ENCODE measurements at places on chromosomes 12 and 14.

DNA sequence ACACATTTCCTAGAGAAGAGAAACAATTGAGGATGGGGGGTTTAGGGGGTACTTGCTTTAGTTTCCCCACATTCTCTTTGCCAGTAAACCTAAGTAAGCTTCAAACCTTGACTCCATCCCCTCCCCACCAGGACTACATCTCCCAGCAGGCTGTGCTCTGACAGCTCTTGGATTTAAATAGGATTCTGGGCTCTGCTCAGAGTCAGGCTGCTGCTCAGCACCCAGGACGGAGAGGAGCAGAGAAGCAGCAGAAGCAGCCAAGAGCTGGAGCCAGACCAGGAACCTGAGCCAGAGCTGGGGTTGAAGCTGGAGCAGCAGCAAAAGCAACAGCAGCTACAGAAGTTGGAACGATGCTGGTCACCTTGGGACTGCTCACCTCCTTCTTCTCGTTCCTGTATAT lies 20.6 kb downstream of the RDH12 start:
- no peak for DNase-seq

- no peak for DNase-seq
Observed at GRCh38 chr12:128140551-128140950, 126.4 kb upstream of the TMEM132C start.

DNA sequence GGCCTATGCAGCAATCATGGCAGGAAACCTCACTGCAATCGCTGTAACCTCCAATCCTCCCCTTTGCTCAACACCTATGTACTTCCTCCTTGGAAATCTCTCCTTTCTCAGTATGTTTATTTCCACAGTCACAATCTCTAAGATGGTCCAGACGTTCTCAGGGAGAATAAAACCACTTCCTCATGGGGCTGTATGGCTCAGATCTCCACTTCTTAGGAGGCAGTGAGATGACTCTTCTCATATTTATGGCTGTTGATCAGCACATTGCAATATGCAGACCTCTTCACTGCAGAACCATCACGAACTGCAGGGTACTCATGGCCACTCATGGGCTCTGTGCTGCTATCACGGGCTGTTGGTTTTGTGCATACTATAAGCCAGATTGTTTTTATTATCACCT lies 17.1 kb upstream of the OR4K17 start:
- DNase-seq, result no peak

DNA sequence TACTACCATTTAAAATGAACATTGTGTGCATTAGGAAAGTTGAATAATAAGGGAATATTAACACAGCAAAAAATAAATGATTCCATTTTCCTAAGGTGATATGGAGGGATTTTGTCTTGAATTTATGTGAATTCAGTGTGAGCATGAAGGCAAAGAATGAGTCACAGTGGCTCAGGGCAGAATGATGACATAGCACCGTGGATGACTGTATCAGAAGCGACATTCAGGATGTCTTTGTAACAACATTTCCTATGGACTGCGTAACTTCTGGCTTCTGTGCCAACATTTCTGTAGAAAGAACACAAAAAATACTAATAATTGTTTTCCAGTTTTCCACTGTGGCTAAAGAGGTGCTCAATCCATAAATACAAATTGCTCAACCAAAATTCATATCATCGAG lies 54.6 kb downstream of the TTC8 start:
- no peak for DNase-seq

DNA sequence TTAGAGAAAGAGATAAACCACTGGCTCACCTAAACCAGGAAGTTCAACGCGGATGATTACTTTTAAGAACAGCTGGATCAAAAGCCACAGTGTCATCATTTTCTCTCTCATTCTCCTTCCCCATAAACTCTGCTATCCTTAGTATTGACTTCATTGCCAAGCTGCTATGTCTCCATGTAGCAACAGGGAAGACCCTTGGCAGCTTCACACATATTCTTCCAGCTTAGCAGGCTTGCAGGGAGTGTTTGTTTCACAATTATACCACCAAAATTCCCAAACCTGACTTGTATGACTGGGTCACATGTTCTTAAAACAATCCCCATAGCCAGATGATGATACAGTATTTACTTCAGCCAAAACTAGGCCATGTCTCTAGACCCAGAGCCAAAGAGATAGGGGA lies 235.5 kb downstream of the PAWR start:
- DNase-seq, result no peak

DNA sequence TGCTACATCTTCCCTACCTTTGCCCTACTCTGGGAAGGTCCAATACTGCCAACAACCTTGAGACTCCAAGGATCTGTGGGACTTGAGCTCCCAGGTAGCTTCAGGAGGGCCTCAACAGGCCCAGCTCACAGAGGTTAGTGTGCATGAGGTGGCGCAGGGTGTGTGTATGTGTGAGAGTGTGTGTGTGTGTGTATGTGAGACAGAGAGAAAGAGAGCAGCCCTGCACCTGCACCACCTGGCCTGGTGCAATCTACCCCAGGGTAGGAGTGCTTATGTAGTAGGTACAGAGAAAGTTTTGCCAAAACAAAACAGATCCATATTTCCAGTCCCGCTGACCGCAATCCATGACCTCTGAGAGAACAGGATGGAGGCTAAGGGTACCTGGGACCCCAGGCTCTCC lies 24.6 kb downstream of the TMEM229B start:
- no peak for DNase-seq

DNA sequence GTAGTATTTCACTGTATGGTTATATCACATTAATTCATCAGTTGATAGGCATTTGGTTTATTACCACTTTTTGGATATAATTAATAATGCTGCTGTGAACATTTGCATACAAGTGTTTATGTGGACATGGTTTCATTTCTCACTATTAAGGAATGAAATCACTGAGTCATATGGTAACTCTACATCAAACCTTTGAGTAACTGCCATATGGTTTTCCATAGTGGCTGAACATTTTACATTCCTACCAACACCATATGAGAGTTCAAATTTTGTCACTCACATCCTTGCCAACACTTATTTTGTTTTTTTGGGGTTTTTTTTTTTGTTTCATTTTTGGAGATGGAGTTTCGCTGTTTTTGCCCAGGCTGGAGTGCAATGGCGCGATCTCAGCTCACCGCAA lies 30.2 kb upstream of the EAPP start:
- DNase-seq, result no peak

DNA sequence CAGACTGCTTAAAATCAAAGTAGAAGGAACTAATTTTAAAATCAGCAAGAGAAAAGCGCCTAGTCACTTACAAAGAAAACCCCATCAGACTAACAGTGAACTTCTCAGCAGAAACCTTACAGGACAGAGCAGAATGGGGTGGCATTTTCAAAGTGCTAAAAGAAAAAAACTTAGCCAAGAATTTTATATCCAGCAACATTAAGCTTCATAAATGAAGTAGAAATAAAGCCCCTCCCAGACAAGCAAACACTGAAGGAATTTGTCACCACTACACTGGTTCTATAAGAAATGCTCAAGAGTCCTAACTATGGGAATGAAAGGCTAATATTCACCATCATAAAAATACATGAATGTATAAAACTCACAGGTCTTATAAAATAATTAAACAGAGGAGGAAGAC lies 6.4 kb upstream of the ZNF268 start:
- no peak for DNase-seq

DNA sequence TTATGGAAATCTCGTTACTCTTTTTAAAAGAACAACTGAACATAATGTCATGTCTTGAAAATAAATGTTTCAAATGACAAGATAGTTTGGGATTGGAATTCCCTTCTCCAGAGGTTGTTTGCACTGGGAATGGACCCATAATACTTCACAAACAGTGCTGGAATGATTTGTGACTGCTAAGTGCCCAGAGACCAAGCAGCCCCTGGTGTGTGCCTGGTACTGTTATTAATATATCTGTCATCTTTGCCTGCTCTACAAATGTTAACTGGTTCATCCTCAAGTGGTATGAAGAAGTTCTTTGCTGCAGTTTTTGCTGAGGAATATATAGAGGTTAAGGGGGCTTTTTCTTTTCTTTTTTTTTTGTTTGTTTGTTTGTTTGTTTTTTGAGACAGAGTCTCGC lies 64.9 kb upstream of the DACT1 start:
- DNase-seq, result no peak

GRCh38 chr12:131834798-131835615 lies 6.8 kb downstream of the MMP17 start:
- DNase-seq, result no peak

GRCh38 chr14:28468191-28469151 lies 298.1 kb upstream of the FOXG1 start:
- no peak for DNase-seq

GRCh38 chr14:49640540-49641417 lies 5.7 kb upstream of the DNAAF2 start:
- DNase-seq, result no peak

GRCh38 chr12:128940974-128941373 lies 87.7 kb downstream of the GLT1D1 start:
- no peak for DNase-seq

- peak; percentile 88 for DNase-seq
Observed at GRCh38 chr12:95820096-95820703, 29.6 kb upstream of the NTN4 start.

GRCh38 chr12:124663206-124663605 lies 95.8 kb upstream of the NCOR2 start:
- no peak for DNase-seq

GRCh38 chr14:24143511-24143910 lies 2.1 kb upstream of the EMC9 start:
- no peak for DNase-seq

GRCh38 chr14:104332634-104333270 lies 194.4 kb downstream of the KIF26A start:
- DNase-seq, result no peak

DNA sequence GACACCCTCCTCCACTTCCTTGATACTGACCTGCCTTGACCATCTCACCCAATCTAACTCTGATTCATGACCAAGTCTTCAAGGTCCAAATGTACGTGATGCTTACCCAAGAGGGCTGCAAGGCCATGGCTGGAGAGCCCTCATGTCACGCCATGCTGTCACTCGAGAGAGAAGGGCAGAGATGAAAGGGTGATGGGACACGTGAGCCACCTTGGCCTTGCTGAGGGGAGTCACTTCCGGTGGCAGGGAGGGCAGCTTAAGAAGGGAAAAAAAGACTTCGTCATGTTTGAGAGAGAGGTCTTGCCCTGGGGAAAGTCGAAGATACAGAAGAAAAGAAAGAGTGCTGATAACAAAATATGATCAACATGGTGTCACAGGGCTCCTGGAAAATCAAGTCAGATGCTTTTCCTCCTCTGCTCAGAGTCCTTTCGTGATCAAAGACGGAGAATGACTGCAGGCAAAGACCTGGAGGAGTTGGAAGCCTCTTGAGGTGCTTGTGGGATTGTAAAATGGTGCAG lies 3.3 kb upstream of the SCARB1 start:
- no peak for DNase-seq

DNA sequence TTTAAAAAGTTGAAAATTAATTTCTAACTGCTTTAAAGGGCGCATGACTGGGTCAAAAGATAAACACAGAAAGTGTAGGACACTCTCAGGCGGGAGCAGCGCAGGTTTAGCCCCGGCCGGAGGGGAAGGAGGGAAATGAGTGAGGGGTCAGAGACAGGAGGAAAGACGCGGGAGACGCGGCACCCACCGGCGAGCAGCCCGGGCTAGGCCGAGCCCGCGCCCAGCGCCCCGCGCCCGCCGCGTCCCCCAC lies 591 bp downstream of the GXYLT1 start:
- no peak for DNase-seq

GRCh38 chr12:132835076-132836025 lies 6.7 kb upstream of the GOLGA3 start:
- DNase-seq, result no peak

- DNase-seq, result no peak
Observed at GRCh38 chr14:40312296-40312695, 880.1 kb upstream of the FBXO33 start.

GRCh38 chr12:3364226-3364625 lies 126.8 kb upstream of the PRMT8 start:
- DNase-seq, result no peak

GRCh38 chr12:65881965-65882413 lies 57.7 kb downstream of the HMGA2 start:
- no peak for DNase-seq
